ENCODE measurements at places on chromosomes 5 and 9.

DNA sequence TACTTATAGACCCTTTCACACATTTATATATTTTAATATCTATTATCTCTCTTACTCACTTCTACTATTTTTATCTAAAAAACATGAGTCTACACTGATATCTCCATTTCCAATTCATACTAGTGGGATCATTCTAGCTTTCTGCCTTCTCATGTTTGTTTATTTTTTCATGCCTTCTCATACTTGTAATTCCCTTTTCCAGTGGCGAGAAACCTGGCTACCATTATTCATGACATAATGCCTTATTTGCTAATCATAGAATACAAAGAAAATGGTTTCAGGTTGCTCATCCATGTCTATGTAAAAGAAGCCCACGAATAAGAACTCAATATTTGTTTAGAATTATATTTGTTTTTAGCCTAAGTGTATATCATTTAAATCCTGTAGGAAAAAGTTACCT lies 232.7 kb upstream of the ACTBL2 start:
- DNase-seq: no peak

DNA sequence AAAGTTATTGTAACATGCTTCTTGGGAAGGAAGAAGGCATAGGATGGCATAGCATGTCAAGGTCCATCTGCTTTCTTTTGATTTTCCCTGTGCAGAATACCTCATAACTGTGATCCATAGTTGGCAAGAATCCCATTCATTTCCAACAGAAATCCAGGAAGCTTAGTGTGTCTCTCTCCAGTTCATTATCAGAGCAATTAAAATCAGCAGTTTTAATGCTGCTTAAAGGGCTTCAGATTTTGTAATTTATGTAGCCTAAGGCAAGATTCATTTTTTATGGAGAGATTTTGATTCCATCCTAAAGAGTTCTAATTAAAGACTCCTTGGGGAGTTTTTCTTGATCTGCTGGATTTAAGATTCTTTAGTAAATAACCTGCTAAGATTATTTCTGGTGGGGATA lies 560.1 kb downstream of the PDE4D start:
- DNase-seq: no peak

DNA sequence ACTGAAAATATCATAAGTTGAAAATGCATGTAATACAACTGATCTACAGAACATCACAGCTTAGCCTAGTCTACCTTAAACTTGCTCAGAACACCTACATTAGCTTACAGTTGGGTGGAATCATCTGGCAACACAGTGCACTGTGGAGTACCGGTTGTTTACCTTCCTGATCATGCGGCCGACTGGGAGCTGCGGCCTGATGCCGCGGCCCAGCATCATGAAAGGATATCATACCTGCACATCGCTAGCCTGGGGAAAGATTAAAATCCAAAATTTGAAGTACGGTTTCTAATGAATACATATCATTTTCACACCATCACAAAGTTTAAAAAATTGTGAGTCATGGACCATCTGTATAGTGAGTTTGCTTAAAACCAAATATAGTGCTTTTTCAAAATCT lies 1.8 kb downstream of the HACD4 start:
- no peak for DNase-seq

GRCh38 chr5:6450319-6450833 lies 1.7 kb downstream of the UBE2QL1 start:
- DNase-seq: no peak

DNA sequence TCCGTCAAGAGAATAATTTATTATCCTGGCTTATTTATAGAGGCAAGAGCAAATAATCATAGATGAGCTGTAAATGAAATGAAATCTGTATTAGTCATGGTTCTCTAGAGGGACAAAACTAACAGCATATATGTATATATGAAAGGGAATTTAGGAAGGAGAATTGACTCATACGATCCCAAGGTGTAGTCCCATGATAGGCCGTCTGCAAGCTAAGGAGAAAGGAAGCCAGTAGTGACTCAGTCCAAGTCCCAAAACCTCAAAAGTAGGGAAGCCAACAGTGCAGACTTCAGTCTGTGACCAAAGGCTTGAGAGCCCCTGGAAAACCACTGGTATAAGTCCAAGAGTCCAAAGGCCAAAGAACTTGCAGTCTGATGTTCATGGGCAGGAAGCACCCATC lies 515.9 kb upstream of the CYLC2 start:
- DNase-seq: no peak

- no peak for DNase-seq
These were observed 61.9 kb upstream of the ADAMTS16 start for GRCh38 chr5:5078009-5078897.

- no peak for DNase-seq
These were observed 3.7 kb downstream of the ROPN1L start for GRCh38 chr5:10445352-10445751.

DNA sequence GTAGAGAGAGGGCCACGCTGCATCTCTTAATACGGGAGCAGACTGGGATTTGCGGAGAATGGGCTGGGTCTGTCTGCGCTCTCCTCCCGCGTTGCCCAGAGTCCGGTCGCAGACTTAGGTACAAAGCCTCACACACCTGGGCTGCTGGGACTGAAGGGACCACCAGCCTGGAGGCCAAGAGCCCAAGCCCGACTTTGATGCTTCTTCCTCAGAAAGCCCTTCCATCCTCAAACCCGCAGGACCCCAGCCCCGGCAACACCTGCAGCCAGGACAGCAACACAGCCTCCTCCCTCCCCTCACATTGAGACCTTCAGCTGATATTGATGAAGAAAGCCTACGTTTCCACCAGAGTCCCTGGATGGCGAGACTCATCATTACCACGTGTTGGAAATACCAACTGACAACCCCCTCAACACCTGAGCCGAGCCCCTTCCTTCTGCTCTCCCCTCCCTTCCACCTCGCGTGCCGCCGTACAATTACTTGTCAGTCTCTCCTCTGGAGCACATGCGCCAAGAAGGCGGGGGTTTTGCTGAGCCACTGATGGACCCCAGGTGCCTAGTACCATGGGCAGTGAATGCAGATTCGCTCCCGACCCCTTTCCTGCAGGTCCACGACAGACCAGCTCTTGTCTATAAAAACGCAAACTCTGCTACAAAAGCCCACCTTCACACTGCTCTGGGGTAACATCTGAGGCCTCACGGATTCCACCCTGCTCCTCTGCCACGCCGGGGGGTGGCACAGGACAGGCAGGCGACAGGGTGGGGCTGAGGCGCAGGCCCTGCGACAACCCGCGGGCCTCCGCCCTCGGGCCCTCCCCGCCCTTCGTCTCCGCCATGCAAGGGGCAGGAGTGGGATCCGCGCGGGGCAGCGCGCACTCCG lies 841 bp downstream of the ASB6 start:
- DNase-seq: no peak

GRCh38 chr5:103428411-103428871 lies 134.1 kb downstream of the NUDT12 start:
- no peak for DNase-seq

DNA sequence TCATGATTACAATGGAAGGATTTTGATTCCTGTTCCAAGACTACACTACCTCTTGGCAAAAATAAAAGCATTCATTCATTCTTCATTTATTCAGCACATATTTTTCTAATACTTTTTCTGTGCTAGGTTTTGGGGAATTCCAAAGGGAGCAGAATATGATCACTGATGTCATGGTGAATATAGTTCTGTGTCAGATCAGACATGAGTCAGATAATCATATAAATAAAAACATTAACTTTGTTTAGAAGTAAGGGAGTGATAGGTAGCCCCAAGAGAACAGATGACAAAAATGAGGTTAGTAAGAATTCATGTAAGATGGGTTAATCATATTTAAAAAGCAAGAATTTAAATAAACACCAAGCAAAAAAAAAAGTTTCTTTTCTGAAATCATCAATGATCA lies 94.1 kb upstream of the RANBP6 start:
- DNase-seq: no peak

Measured in keratinocyte (primary cell).